ENCODE measurements at places on chromosomes 4 and X.

DNA sequence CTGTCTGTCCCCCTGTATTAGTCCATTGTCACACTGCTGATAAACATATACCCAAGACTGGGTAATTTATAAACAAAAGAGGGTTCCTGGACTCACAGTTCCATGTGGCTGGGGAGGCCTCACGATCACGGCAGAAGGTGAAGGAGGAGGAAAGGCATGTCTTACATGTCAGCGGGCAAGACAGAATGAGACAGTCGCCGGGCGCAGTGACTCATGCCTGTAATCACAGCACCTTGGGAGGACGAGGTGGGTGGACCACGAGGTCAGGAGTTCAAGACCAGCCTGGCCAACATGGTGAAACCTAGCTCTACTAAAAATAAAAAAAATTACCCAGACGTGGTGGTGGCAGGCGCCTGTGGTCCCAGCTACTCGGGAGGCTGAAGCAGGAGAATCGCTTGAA is 24.7 kb downstream of the IL3RA start:
- DNase-seq = no peak

GRCh38 chrX:68930542-68931317 is 101.9 kb downstream of the EFNB1 start:
- DNase-seq = no peak

DNA sequence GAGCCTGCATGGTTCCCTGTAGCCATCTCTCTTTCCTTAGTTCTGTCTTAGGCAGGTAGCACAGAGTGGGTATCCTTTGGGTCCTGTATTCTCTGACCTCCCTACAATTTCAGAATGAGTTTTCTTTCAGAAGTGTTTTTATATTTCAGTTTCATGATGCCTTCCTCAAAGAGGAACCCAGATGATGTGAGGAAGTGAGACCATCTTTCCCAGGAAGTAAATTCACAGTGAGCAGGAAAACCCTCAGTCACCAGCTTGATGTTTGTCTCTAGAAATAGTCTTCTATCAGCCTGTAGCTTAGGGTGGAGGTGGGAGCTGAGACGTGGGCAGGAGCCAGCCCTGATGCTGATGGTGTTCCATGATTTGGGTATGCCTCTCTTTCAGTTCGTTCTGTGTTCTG is 16.9 kb downstream of the PLAC1 start:
- DNase-seq = no peak

DNA sequence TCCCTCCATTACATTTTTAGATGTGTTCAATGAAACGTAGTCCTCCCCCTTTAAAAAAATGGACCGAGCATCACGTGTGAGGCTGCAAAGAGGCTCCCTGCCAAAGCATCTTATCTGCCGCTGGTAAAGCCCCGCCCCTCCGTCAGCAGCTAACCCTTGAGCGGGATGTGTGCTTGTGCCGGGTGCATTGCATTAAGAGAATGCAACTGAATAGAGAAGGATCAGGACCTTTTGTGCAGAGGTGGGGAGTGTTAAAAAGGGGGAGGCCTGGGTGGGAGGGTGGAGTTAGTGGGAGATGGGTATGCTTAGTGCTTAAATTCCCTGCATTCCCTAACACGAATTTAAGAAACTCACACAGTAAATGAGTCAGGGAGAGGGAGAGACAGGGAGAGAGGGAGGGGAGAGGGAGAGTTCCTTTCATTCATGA is 66.0 kb downstream of the TBL1X start:
- DNase-seq = peak; percentile 6

- no peak for DNase-seq
These were observed 15.6 kb downstream of the SRPX2 start for GRCh38 chrX:100659431-100660137.

- DNase-seq = no peak
These were observed 173.6 kb downstream of the RCHY1 start for GRCh38 chr4:75340561-75340960.

DNA sequence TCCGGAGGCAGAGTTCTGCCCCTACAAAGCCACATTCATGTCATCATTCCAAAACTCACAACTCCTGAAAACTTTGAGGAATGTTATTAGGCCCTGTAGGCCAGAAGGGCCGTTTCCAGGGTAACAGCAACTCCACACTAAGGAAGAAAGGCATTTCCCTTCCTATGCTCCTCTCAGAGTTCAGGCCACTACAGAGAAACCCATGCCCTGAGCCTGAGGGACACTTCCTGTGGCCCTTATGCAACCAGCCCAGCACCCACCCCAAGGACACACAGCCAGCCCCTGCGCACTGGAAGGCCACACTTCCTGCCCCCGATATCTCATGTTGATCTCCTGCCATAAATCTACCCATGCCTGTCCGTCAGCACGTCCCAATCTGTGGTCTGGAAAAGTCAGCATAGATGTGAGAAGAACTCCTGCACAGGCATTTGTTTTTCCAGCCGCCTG is 289.3 kb downstream of the BCOR start:
- DNase-seq = no peak

DNA sequence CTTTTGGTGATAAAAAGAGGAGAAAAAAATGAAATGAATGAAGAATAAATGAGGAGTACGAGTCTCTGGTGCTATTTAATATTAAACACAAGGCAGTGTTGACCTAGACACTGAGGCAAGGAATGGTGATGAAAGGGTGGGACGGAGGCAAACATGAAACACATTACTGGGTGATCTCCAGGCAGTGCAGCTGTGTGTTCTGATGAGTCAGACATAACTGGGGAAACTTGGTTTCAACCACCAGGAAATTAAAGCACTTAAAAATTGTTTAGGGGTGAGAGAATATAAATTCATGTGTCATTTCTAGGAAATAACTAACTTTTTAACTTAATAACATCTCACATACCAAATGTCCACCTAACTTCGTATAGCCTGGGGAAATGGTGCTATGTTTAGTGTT is 19.7 kb upstream of the CXCL6 start:
- no peak for DNase-seq

GRCh38 chrX:63929608-63930007 is 144.6 kb upstream of the ARHGEF9 start:
- DNase-seq = no peak

- DNase-seq = no peak
These were observed 29.6 kb upstream of the HCCS start for GRCh38 chrX:11081511-11081910.

DNA sequence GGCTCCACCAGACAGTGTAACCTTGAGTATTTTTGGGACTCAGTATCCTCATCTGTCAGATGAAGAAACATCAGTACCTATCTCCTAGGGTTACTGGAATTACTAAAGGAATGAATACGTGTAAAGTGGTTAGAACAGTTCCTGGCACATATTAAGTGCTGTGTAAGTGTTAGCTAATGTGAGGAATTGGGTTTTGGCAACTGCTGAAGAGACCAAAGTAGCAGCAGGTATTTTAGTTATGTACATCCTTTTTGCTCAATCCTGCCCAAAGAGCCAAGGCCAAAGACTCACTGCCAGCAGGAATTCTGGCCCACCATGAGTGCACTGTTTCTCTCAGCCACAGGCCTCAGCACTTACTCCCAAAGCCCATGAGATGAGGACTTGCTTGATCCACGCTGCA is 16.7 kb upstream of the MCF2 start:
- DNase-seq = no peak

GRCh38 chrX:54452920-54453319 is 12.7 kb downstream of the TSR2 start:
- no peak for DNase-seq

- no peak for DNase-seq
These were observed 153.0 kb downstream of the ADAM29 start for GRCh38 chr4:175071123-175071522.

DNA sequence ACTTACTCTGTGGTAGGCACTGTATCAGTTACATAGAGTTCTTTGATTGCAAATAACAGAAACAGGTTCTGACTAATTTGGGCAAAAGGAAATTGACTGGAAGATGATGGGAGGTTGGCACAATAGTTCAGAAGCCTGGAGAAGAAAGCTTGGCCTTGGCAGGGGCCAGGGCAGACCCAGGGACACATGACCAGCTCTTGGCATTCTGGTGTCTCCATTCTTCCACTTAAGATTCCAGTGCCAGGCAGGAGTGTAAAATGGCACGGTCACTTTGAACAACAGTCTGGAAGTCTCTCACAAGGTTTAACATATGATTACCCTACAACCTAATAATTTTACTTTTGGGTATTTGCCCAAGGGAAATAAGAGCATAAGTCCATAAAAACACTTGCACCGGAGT is 175.9 kb downstream of the BCOR start:
- no peak for DNase-seq

- DNase-seq = no peak
These were observed 6.7 kb downstream of the ETFDH start for GRCh38 chr4:158678767-158679166.

- DNase-seq = no peak
These were observed 77.9 kb upstream of the ADRA2C start for GRCh38 chr4:3688018-3688998.

GRCh38 chr4:22237846-22238494 is 277.9 kb downstream of the ADGRA3 start:
- DNase-seq = no peak

- no peak for DNase-seq
These were observed 70.7 kb upstream of the GATB start for GRCh38 chr4:151831526-151831925.

GRCh38 chr4:3266076-3266475 is 17.1 kb downstream of the MSANTD1 start:
- DNase-seq = no peak

GRCh38 chrX:95760356-95760755 is 924.3 kb upstream of the DIAPH2 start:
- DNase-seq = no peak

- no peak for DNase-seq
These were observed 64.7 kb upstream of the SPP1 start for GRCh38 chr4:87910795-87911194.

GRCh38 chr4:97185233-97185632 is 958.0 kb downstream of the STPG2 start:
- DNase-seq = no peak

- DNase-seq = no peak
These were observed 419.4 kb downstream of the C4orf33 start for GRCh38 chr4:129515356-129515755.

DNA sequence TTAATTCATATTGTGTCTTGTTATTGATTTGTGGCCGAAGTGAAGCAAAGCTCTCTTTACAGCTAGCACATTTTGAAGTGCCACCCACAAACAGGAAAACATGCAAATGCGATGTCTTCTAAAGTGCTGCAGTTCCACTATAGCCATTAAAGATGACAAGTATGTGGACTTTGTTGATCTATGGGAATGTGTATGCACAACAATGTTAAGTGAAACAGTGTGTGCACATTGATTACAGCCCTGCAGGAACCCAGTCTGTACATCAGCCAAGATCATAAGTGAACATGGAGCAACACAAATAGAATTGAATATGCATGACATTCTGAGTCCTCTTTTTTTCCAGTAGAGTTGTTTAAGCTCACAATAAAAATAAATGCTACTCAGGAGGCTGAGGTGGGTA is 43.0 kb downstream of the TFDP3 start:
- DNase-seq = no peak

DNA sequence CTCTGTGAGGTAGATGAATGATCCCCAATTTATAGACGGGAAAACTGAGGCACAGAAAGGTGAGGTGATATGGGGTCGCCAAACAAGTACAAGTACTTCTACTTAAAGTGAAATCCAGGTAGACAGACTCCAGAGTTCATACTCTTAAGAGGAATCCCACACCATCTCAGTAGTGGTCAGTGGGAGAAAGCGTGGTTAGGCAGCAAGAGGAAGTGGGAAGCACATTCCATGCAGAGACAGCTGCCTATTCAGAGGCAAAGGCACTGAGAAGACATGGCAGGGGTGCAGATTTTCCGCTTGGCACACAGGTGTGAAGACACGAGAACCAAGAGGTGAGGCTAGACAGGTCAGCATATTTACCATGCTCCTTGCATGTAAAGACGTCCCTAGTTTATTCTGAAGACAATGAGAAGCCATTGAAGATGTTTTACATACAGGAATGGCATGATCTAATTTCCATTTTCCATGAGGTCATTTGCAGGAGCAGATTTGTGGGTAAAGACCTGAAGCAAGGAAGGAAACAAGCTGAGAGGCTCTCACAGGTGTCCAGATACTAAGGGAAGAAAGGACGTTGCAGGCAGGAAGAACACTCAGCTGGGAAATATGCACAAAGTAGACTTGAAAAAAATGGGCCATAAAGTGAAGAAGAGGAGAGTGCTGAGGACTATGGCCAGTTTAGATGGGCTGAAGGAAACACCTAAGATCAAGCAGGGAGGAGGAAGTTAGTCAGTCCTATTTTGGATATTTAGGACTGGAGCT is 17.3 kb upstream of the CLNK start:
- no peak for DNase-seq

- DNase-seq = no peak
These were observed 22.4 kb downstream of the AFF1 start for GRCh38 chr4:86957215-86957614.

Data from stimulated activated CD4-positive, alpha-beta T cell treated with anti-CD3 and anti-CD28 coated beads, Interleukin-15, amount 100 ng/mL, for 1 hour (primary cell).